ENCODE measurements at places on chromosomes 3 and 15.

DNA sequence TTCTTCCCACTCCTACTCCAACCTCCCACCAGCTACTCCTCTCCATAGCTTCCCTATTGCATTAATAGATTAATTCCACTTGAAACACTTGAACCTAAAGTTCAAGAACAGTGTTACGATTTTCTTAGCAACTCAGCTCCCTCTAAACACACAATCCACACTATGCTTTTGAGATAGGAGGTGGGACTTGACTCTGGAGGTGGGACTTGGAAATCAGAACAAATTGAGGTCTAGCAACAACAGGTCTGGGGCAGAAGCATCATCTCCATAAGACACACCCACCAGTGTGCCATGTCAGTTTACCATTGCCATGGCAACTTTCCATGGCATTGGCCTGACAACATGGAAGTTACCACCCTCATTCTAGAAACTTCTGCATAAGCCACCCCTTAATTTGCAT lies 336.5 kb upstream of the ALCAM start:
- no peak for DNase-seq

GRCh38 chr3:46559091-46559704 lies 6.9 kb downstream of the LRRC2 start:
- no peak for DNase-seq

DNA sequence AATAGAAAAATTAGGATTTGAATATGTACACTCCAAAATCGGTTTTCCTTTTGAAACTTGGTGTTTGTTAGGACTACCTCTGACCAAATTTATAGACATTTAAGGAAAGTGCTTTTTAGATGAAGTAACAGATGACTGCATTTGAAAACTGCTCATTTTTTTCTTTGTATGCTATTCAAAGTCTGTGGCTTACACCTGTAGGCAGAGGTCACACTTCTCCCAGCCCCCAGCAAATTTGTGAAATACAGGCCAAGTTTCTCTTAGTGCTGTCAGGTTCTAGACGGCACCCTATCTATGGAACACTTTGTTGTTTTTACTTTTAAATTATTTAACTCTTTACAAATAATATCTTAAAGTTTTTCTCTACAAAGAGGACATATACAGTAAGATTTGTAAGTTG lies 100.8 kb upstream of the C15orf61 start:
- no peak for DNase-seq

DNA sequence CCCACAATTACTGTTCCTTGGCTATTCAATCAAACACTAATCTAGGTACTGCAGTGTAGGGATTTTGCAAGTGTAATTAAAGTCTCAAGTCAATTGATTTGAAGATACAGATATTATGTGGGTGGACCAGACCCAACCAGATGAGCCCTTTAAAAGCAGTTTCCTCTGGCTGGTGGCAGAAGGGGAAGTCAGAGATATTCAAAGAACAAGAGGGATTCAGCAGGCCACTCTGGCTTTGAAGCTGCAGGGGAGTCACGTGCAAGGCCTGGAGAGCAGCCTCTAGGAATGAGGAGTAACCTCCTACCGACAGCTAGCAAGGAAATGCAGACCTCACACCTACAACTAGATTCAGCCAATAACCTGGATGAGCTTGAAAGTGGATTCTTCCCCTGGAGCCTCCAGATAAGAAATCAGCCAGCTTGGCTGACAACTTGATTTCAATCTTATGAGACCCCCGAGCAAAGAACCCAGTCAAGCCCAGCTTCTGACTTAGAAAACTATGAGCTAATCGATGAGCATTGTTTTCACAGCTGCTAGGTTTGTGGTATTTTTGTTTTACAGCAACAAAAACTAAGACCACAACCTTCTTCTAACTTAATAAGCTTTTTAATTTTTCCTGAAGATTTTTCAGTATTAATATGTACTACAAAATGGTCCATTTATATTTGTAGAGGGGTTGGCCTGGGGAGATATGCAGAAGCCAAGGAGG lies 13.4 kb downstream of the HACD2 start:
- no peak for DNase-seq

Measured in anterior cingulate cortex (tissue), 58 donors.